ENCODE measurements at places on chromosomes 13 and 19.

- DNase-seq, result no peak
Observed at GRCh38 chr13:105207572-105208293, 1327.7 kb downstream of the EFNB2 start.

DNA sequence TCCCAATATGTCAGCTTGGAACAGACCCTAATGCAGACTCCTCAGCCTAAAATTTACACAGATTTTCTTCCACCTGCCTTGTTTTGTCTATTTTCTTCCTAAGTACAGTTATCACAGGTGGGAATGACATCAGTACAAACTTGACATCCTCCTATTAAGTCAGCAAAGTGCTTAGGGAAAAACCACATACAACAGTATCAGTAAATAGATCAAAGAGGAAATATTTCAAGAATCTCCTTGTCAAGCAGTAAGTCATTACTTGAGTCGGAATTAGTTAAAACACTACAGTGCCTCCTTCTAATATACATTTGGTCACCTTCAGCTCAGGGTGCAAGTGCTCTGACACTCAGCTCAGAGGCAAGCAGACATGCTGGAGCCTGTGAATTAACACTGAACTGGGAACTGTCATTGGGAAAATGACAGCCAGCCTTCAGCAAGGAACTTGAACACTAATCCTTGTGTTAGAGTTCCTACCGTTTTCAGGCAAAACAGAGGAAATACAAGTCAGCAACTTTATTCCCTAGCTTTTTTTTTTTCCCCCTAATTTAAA lies 394.3 kb upstream of the HTR2A start:
- no peak for DNase-seq

GRCh38 chr13:36131222-36131930 lies at the start of gene DCLK1:
DCLK1 (minus strand) TSS chr13:36131382.
- no peak for DNase-seq

GRCh38 chr19:46639358-46640182 lies 3.6 kb upstream of the GNG8 start:
- DNase-seq, result no peak

DNA sequence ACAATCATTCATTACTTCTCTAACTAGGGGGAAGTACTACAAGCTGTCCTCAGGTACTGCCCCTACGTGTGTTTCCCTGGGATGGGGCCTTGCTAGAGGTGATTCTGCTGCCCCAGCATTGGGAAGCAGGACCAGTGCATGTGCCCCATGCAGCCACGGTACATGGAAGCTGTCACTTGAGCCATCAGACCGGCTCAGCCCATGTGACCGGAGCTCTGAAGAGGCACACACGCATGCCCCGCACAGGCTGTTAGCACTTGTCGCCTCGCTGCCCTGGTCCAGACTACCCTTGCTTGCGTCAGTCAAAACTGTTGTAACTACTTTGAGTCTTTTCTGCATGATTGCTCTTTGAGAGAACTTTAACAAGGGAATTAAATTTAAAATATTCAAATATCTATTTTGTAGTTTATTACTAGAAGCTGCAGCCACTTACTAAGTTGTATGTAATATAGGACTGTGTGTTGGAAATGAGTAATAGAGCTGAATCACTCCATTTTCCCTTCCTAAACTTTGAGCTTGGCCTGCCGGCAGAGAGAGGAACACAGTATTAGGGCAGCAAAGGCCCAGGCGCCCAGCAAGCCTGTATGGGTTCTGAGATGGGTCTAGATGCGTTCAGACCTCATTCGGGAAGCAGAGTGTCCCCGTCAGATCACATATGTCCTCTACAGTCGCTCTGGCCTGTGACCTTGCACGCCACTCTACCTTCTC lies 42.2 kb downstream of the DHRS12 start:
- DNase-seq, result no peak

DNA sequence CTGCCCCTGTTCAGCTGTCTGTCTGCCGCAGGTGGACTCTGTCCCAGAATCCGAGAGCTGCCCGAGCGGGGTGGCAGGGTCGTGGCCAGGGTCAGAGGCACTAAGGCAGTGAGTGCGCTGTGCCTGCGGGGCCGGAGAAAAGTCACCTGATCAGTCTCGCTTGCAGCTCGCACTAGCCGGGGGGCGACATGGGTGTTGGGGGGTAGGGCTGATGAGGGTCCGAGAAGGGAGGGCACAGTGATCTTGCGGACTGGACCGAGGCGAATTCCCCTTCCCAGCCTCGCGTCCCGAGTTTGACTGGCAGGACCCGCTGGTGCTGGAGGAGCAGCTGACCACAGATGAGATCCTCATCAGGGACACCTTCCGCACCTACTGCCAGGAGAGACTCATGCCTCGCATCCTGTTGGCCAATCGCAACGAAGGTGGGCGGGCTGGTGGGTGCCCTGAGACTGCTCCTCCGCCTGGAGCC lies 627 bp downstream of the GCDH start:
- DNase-seq, result no peak

- no peak for DNase-seq
Observed at GRCh38 chr13:55219538-55219937, 1921.2 kb upstream of the PRR20A start.

DNA sequence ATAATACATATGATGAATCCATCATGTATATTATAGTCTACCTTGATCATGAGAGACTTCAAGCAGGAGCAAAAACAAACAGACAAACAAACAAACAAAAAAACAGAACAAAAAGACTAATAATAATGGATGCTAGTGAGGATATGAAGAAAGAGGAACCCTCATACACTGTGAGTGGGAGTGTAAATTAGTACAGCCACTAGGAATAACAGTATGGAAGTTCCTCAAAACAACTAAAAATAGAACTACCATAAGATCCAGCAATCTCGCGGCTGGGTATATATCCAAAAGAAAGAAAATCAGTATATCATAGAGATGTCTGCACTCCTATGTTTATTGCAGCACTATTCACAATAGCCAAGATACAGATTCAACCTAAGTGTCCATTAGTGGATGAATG lies 7.0 kb upstream of the DLEU7 start:
- no peak for DNase-seq

DNA sequence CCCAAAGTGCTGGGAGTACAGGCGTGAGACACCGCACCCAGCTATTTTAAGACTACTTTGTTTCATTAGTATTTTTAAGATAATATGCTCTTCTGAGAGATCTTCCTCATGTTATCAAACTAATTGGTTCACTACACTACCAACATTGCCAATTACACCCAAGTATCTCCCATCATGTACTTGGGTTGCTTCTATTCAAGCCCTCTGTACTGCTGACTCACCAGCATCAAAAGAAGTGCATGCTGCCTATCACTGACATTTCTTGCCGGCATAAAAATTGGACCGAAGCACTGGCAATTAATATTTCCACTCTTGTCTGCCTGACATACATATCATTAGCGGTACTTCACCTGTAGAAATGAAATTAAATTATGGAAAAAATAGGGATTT lies 164.2 kb upstream of the NBEA start:
- DNase-seq, result no peak

DNA sequence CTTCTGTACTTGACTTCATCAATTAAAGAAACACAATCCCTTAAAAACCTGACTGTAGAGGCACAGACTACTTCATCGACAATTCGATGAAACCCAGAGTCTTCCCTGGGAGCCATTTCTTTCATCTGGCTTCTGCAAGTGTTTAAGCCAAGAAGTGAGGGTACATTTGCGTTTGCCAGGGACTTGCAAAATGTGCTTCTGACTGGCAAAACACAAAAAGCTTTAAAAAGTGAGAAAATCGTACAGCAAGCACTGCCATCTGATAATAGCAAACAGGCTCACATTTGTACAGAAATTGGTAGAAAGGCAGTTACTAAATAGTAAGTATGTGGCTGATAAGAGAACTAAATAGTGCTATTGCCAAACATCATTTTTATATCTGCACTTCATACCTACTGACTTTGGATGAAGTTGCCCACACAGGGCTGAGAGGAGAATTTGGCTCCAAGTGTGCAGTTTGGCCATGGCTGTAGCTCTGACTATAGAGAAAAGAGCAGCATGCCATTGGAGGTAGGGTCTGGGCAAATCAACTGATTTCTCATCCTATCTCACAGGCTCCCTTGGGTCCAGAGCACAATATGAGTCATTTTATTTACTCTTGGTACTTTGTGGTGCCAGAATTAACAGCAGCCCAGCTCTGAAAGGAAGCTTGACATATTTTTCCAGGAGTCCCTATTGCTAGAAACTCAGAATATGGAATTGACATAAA lies 358.1 kb downstream of the OXGR1 start:
- no peak for DNase-seq

- no peak for DNase-seq
Observed at GRCh38 chr19:58182577-58182988, 278 bp upstream of the ZNF274 start.

- DNase-seq, result no peak
Observed at GRCh38 chr13:112487127-112487517, 100.8 kb downstream of the TUBGCP3 start.
